ENCODE measurements at places on chromosomes 11 and 22.
A peak's percentile ranks its signal among the peaks of the same experiment; 100 is the strongest.

DNA sequence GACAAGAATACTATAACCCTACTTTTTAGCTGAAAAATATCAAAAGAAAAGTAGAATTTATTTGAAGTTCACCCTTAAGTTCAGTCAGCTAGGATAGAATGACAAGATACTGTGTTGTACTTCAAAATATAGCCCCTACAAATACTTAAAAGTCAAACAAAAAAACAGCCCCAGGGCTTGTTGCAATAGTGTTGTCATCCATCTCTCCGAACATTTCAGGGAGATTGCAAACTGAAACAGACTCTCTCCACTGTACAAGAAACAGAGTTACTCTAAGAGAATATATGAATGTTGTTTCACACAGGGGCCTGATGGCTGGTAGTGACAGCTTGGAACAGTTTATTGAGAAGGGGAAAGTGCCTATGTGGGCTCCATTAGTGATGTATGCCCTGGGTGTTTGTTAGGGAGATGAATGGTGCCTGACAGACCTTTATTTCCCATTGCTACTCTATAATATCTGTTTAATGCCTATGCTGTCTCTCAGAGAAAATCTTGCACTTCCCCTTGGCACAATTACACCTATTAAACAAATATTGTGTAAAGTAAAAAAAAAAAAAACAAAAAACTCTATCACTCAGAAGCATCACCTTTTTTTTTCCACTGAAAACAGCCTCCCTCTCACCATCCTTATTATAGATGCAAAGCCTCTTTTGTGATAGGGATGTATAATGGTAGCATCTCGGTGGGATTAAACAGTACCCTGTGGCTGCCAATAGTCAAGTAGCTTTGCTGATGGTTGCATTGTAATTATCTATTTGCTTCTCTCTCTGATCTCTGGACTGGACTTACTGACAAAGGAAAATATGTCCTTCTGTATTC, 506.3 kb upstream of the LUZP2 start:
- no peak for DNase-seq

DNA sequence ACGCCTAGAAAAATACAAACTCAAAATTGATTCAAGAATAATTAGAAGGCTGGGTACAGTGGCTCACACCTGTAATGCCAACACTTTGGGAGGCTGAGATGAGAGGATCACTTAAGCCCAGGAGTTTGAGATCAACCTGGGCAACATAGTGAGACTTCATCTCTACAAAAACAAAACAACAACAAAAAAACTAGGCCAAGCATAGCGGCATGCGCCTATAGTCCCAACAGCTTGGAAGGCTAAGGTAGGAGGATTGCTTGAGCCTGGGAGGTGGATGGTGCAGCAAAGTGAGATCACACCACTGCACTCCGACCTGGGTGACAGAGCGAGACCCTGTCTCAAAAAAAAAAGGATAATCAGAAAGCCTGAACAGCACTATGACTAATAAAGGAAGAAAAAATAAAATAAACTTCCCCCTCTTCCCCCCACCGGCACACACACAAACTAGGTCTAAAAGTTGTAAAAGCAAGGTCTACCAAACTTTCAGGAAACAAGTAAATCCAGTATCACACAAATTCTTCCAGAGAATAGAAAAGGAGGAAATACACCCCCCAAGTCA, 35.8 kb downstream of the RRAS2 start:
- DNase-seq, result no peak

GRCh38 chr22:36134182-36134581, 26.4 kb downstream of the APOL3 start:
- no peak for DNase-seq

DNA sequence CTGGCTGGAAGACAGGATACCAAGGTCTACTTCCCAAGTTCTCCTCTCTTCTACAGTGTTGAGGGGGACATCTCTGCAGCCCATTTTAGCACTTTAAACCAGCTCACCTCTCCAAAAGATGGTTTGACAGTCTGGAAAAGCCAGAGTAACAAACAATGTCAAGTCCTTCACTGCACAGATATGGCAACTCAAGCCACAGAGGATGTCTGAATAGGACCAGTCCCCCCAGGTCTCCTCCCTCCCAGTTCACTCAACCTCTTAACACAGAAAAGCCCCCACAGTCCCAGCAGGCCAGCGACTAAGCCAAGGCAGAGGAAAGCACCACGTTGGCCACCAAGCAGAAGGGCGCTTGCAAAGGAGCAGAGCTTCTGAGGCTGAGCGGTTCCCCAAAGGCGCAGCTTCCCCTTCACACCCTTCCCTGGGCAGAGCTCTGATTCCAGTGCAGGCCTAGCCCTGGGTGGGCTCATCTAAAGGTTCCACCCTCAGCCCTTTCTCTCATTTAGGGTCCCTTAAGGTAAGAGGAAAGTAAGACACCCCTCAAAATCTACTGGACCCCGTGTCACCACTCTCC, 62.7 kb downstream of the PAK1 start:
- DNase-seq, result peak; percentile 30

- peak; percentile 59 for DNase-seq
These were observed 682 bp downstream of the PGAP2 start for GRCh38 chr11:3808861-3809623.

- DNase-seq, result no peak
These were observed 5.6 kb upstream of the STARD10 start for GRCh38 chr11:72799441-72799840.

GRCh38 chr11:73537969-73538368, 59.9 kb downstream of the FAM168A start:
- no peak for DNase-seq

- no peak for DNase-seq
These were observed 6.3 kb downstream of the RASSF7 start for GRCh38 chr11:567011-567628.

- no peak for DNase-seq
These were observed 46.3 kb upstream of the ANO1 start for GRCh38 chr11:70031631-70032469.

- DNase-seq, result peak; percentile 87
These were observed 77.4 kb downstream of the GGTLC2 start for GRCh38 chr22:22721681-22722354.

DNA sequence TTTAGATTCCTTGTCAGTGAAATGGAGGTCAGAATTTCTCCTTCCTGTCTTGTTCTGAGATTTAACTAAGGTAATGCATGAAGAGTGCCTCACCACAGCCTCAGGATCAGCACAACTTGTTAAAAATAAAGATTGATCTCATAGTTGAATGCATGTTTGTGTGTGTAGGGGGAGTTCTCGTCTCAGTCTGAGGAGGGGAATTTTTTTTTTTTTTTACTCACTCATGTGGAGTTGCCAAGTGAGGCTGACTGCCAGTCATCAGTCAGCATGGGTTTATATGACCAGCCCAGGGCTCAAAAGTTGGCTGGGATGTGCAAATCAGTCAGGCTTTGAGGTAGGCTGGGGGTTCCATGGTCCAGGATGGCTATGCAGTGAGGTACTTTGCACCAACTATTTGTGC, 113.2 kb downstream of the FANCF start:
- DNase-seq, result no peak

DNA sequence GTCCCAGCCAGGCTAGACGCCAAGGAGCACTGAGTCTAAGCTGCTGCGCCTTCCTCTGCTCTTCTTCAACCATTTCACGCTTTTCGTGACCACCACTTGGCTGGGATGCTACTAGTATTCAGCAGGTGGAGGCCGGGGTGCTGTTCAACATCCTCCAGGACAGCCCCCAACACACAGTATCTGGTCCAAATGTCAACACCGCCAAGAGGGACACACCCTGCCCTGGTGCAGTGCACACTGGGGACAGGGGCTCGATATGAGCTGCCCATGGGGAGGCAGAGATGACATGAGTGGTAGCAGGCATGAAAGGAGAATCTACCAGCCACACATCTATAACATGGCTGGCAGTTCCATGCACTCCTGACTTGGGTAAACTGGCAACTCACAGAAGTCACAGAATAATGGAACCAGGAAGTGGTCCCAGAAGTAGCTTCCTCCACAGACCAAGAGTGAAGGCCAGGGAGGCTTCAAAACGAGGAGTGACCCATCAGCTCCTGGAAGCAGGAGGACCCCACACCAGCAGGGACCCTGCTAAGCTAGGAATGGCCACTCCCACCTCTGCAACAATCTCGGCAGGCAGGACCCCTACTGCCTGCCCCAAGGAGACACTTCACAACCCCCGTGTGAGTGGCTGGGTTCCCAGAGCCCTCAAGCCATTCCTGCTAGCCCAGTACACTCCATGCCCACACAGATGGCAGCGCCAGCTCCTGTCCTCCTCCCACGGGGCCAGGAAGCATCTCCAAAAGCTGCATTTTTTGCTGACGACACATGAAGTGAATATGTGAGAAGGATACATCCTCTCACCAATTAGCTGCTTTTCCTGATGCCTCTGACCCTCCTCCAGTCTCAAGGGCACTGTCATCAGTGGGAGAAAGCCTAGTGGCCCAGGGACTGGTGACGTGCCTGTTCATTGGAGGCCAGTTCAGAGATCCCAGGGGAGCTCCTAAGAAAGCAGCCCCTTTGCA, 78.8 kb downstream of the DGCR2 start:
- no peak for DNase-seq

GRCh38 chr22:19782533-19782932, 22.0 kb downstream of the TBX1 start:
- no peak for DNase-seq

DNA sequence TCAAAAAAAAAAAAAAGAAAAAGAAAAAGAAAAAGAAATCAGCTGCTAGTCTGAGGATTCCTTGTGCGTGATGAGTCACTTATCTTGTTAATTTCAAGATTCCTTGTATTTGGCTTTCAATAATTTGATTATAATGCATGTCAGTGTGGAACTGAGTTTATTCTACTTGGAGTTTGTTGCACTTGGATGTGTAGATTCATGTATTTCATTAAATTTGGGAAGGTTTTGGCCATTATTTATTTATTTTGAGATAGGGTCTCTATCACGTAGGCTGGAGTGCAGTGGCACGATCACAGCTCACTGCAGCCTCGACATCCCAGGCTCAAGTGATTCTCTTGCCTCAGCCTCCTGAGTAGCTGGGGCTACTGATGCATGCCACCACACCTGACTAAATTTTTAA, 14.8 kb downstream of the WBP2NL start:
- DNase-seq, result no peak

GRCh38 chr11:33259869-33260268, 2.7 kb downstream of the HIPK3 start:
- peak; percentile 16 for DNase-seq

DNA sequence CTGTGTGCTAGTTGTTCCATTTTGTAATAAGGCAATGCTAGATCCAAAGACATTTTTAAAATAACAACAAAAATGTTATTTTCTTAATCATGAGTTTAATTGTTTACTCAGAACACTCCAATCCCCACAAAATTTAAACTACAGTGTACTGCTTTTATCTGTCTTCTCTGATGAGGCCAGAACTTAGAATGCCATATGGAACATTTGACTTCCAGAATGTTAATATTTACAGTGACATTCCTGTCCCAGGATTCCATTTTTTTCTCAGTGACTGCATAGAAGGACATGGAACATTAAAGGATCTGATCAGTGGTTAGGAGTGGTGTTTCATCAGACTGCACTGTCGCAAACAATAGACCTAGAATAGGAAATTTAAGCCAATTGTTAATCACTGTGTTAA, 494.9 kb upstream of the ARHGAP42 start:
- DNase-seq, result no peak

DNA sequence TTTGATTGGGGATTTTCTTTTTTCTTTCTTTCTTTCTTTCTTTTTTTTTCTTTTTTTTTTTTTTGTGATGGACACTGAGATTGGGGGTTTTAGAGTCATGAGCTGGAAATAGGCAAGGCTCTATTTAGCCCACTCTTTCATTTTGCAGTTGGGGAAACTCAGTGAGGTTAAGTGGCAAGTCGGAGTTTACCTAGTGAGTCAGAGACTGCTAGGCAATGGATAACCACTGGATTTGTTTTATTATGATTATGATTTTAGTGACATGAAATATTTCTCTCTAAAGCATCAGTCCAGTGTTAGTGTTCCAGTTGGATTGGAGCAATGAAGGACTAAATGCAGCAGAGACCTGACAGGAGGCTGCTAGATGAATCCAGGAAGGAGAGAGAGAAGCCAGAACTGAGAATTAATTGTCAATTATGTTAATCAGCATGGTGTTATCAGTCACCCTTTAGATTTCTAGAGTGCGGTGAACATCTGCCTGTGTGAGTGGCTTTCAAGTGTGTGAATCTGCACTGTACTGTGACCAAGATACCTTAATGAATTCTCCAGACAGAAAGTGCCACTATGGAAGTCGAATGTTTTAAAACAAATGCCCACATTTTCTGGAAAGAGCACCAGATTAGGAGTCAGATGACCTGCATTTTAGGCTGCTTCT, 10.9 kb downstream of the BMAL1 start:
- DNase-seq, result peak; percentile 63

DNA sequence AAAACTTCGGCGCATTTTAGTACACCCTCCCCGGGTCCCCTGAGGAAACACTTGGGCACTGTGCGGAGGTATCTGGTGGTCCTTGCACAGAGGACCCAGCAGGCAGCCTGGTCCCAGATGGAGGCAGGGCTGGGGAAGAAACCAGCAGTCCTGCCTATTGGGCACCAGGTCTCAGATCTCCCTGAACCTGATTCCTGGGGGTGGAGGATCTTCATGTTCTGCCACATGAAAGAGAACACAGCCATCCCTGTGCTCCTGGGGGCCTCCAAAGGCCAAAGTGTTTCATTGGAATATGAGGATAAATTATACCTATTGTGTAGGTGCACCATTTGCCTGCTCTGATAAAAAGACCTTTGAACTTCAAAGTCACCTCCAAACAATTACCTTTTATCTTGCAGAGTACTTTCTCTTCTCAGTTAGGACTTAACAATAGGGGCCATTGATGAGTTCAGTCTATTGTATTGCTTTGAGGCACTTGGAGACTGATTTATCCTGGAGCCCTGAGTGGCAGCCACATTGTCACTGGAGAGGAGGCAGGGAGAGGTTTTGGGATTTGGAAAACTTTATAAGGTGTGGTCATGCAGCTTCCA, 1.8 kb downstream of the RCN1 start:
- no peak for DNase-seq

DNA sequence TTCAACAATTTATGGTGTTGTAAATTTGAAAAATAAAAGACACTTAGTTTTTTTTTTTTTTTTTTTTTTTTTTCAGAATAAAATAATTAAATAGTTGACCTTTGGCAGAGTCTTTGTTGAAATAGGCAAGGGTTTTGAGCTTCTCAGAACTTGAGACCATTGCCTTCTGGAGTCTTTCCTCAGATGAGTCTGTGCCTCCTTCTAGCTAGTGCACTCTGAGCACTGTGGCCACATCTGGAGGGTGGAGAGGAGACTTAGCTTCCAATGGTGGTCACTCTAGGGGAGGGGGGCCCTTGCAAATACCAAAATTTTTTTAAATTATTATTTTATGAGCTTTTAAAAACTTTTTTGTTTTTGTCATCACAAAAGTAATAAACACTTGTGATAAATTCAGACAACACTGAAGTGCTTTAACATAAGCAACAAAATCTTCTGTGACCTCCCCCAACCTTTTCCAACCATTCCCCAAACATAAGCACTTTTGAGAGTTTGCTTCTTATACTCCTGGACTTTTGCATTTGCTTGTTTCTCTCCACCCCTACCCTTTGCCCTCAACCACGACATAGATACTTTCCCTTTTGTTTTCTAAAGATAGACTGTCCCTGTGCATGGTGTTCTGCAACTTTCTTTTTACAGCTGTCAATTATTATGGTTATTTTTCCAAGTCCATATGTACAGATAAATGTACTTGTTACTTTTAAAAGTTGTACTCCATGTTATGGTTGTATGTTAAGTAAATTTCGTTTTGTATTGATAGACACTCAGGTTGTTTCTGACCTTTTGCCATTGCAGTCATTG, 41.1 kb downstream of the BMAL1 start:
- no peak for DNase-seq

GRCh38 chr11:30393012-30393411, 70.1 kb downstream of the ARL14EP start:
- DNase-seq, result no peak

All from HCEC 1CT (cell line).